Natural killer cell treated with Interleukin-12 subunit alpha and Interleukin-12 subunit beta and Interleukin-15 and Interleukin-18, amount 100 ng/mL, for 72 hours (primary cell): ENCODE measurements at places on chromosomes 1 and 21. TPM values are rescaled to one million over a fixed set of nuclear protein-coding genes. Genes with fewer than 3 reads are reported as not detected.

- DNase-seq: no peak
Observed at GRCh38 chr21:28627691-28628090, 365.0 kb downstream of the LTN1 start.

DNA sequence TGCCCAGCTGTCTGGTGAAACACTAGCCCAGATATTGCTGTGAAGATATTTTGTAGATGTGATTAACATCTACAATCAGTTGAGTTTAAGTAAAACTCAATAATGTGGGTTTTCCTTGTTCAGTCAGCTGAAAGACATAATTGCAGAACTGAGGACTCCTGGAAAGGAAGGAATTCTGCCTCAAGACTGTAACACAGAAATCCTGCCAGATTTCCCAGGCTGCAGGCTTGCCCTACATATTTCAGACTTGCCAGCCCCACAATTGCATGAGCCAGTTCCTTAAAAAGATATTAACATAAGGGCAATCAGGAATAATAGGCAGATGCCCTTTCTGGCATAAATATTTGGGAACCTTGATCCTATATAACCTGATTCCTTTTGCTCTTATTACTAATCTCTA lies 14.2 kb upstream of the NIBAN1 start:
- no peak for DNase-seq

DNA sequence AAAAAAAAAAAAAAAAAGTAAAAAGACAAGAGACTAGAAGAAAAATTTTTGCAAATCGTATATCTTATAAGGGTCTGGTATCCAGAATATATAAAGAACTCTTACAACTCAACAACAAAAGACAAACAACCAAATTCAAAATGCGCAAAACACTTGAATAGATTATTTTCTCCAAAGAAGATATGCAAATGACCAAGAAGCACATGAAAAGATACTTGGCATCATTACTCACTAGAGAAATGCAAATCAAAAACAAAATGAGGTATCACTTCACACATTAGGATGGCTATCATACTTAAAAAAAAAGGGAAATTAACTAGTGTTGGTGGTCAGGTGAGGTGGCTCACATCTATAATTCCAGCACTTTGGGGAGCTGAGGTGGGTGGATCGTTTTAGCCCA lies 12.0 kb upstream of the SLC2A5 start:
- DNase-seq: no peak

Gene PTPN22
- total RNA-seq: 26.0 TPM

DNA sequence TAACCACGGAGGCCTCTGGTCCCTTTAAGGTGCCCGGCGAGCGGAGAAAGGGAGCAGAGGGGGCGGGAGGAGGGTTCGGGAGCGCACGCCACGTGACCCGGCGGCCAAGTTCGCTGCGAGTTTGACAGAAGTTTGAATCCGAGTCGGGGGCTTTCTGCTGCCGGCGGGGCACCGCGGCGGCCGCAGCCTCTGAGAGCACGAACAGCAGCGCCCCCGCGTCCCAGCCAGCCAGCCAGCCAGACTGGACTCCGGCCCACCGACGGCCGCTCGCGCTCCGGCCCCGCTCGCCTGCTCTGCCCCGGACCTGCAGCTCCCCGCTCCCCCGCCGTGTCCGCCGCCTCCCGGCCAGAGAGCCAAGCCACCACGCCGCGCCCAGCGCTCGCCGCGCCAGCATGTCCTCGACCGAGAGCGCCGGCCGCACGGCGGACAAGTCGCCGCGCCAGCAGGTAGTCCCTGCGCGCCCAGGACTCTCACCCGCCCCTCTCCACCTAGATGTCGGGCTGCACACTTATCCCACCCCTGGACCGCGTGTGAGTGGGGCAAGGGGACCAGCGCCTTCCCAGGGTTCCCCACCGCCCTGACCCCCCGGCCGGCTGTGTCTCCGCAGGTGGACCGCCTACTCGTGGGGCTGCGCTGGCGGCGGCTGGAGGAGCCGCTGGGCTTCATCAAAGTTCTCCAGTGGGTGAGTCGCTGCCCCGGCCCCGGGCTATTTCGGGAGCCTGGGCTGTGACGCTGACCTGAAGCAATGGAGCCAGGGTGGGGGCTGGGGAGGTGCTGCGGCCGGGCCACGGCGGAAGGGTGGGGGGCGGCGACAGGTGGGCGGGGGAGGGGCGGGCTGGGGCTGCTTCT lies at the start of gene SYPL2:
Gene SYPL2 (plus strand): TSS at position 95 of the 849 bp plus-strand sequence. CDS start 298 bp downstream, at position 393.
- DNase-seq: no peak

Gene NDUFV3
- 32.9 TPM for total RNA-seq
